CMK (cell line): ENCODE measurements at places on chromosomes 3 and 15.

GRCh38 chr3:38177181-38177580 lies 11.8 kb downstream of the OXSR1 start:
- DNase-seq = no peak

- peak; percentile 44 for DNase-seq
Observed at GRCh38 chr3:183779896-183780465, 45.4 kb downstream of the MAP6D1 start.

- DNase-seq = no peak
Observed at GRCh38 chr15:98062869-98063268, 102.4 kb downstream of the ARRDC4 start.

DNA sequence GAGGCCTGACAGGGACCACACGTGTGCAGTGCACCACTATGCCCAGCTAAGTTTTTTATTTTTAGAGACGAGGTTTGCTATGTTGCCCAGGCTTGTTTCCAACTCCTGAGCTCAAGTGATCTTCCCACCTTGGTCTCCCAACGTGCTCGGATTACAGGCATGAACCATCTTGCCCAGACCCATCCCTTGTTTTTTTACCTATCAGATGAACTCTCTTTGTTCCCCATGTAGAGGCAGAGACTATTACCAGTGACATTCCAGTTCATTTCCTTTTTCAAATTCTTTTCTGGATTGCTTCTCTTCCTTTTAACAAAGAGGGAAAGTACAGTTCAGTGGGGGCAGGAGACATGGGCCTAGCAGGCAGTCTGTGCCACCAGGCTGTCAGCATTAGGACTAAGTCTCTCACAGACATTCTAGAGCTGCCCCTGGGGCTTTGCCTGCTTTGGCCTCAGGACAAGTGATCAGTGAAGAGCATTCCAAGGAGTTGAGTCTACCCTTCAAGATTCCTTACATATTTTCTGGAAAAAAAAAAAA lies 103.5 kb upstream of the SLC7A14 start:
- no peak for DNase-seq

DNA sequence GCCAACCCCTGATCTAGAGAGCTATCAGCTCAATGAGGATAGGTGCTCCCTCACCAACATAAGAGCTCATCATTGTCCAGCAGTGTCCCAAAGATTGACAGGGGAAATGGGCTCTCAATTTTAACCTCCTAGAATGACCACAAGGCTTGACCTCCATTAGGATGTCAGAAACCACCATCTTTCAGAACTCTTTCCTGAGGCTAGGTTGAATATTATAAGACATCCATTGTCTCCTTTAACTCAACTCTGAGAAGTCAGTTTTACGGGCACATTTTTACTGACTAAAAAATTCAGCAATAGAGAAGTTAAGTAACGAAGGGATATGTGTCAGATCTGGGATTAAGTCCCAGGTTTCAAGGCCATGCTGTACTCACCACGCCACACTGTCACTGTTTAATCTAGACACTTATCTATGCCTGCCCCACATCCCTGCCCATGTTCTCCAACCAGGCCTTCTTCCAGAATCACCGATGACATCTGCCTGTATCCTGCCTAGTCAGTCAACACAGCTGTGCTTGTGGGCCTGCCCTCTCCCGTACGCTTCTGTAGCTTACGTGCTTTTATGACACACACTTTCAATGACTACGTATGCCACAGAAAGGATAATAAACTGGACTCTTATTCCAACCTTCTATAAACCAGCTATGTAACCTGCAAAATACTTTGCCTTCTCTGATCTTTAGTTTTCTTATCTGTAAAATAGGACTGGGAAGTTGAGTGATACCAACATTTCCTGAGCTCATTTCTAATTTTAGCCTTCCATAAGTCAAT lies 17.1 kb upstream of the MUC13 start:
- no peak for DNase-seq
